ENCODE measurements at places on chromosomes 4 and X.

- no peak for DNase-seq
These were observed 289.8 kb downstream of the ADGRL3 start for GRCh38 chr4:61489927-61490326.

DNA sequence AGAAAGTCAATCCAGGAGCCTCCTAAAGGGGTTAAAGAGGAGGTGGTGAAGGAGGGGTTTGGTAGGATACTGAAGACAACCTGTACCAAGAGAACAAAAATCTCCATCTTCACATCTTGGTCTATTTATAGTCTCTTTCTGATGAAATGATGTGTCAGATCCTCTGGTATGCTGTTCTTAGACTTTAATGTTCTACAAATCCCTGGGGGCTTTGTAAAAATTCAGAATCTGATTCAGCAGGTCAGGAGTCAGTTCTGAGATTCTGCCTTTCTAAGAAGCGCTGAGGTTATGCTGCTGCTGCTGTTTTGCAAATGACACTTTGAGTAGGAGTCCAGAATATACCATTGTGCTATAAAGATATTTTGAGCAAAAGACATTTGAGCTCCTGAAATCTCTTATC lies 172.9 kb upstream of the GLRA2 start:
- no peak for DNase-seq

DNA sequence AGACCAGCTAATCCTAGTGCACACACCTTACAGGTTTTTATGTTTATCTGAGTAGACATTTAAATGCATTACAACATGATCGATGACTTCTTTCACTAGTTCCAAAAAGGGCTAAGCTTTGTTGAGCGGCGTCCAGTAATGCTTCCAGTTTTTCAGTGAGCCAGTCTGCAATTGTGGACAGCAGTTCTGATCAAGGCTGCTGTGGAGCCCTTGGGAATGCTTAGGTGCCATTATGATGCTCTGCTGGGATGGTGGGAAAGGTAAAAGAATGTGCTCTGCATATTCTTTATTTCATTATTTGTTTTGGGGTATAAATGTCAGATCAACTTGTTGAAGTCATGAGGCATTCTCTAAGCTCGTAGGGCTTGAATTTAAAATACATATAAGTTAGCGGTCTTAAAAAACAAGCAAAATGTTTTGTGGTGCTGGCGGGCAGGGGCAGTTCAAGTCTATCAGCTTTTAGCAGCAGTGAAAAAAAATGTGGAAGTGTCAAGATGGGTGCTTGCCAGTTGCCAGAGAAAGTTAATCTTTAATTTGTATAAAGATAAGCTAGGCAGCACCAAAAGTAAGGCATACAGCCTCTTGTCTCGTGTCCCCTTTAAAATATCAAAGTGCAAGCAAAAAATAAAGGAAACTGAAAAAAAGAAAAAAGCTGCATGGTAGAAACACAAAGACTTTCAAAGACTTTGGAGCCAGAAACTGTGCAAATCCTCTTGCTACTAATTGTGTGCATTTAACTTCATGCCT lies 5.8 kb downstream of the MID1IP1 start:
- DNase-seq: no peak

DNA sequence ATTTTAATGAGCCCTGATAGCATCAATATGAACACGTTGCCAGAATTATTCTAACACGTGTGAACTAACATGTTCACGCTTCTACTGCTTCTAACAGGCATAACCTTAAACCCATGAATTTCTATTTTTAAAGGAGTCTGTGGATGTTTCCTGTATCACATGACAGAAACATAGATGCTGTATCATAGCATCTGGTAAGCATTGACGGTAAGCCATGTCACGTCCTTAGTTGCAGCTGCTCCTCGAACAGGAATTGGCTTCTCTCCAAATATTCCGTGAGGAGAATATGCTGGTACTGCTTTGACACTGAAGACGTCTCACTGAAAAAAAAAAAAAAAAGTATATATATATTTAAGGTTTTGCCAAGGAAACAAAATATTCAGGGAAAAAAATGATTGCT lies 105.1 kb upstream of the MXRA5 start:
- no peak for DNase-seq

DNA sequence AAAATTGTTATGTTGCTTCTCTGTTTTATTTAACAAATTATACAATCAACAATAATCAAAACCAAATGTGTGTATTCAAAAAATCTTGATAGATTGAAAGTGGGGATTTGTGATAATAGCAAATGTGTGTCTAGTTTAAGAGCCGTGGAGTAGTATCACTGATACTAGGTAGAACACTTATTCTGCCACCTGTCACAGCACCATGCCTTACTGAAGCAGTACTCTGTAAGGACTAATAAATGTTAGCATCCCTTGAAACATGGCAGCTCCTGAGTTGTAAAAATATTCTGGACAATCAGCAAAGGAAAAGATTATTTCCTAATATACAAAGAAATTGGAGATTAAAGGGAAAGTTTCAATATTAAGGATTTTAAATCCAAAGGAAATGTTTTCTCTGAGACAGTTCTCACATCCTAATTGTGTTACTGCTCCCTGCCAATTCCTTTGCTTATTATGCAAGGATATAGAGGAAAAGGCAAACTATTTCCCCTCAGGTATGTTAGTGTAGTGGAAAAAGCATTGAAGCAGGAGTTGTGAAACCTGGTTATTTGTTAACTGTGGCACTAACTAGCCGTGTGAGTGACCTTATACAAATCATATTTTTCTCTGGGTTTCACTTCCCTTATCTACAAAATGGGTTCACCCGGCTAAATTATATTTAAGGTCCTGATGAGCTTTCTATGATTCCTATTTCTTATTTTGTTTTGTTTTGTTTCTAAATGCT lies 303.1 kb downstream of the ARHGAP24 start:
- no peak for DNase-seq

DNA sequence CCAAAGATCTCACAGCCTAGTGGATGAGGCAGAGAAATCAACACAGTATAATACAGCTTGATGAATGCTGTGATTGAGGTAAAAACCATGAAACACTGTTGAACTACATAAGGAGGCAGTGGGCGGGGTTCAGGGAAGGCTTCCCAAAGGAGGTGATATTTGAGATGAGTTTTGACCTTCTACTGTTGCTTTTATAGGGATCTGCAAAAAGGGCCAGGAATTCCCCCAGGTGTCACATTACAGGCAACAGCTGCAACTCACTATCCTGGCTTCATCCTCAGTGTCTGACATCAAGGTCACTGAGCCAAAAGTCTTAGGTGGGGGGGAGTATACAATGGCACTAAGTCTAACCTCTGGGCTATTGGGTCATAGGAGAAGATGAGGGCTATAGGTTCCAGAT lies 185.7 kb upstream of the NRK start:
- DNase-seq: no peak

GRCh38 chr4:97317201-97317600 lies 826.1 kb downstream of the STPG2 start:
- no peak for DNase-seq

GRCh38 chr4:5654791-5655190 lies 53.6 kb downstream of the EVC2 start:
- DNase-seq: no peak

GRCh38 chr4:23382879-23383278 lies 507.0 kb downstream of the PPARGC1A start:
- DNase-seq: no peak

DNA sequence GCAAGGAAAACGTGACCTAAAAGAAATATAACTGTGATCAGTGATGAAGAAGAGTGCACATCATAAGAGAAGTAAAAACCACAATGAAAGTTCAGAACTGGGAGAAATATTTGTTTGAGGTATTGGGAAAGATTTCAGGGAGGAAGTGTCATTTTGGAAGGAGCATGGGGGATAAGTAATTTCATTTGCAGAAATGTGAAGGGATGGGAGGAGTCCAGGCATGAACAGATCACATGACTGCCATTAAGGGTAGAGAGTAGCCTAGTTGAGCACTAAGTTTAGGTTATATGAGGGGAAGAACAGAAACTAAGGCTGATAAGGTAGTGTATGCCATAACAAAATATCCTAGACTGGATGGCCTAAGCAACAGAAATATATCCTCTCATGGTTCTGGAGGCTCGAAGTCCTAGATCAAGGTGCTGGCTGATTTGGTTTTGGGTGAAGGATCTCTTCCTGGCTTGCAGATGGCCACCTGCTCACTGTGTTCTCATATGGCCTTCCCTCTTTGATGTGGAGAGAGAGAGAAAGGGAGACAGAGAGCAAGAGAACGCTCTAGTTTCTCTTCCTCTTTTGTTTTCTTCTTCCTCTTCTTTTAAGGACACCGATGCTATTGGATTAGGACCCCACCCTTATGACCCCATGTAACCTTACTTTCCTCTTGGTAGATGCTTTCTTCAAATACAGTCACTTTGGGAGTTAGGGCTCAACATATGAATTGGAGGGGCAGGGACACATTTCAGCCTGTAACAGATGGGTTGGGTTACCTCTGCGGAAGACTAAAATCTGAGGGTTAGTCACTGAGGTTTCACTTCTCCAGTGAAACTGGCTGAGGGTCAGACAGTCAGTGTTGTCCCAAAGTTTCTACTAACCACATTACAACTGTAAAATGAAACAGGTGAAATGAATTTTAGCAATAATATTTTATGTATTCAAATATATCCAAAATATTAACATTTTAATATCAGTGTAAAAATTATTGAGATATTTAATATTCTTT lies 77.9 kb downstream of the EGF start:
- no peak for DNase-seq

DNA sequence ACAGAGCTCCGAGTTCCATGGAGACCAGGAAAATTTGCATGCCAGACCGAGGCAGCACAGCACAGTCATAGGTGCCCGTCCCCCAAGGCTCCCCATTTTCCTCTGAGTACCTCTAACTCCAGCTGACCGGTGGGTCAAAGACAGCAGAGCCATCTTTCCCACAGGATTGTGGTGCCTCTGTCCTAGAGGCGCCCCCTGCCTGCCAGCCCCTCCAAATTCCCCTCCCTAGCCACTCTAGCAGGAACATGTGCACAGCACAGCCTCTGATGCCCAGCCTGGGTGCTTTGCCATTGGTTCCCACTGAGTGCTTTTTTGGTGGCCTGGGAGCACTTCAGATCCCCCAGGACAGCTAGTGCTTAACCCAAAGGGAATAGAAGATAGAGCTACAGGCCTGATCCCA lies 368.5 kb upstream of the PABPC5 start:
- DNase-seq: no peak

DNA sequence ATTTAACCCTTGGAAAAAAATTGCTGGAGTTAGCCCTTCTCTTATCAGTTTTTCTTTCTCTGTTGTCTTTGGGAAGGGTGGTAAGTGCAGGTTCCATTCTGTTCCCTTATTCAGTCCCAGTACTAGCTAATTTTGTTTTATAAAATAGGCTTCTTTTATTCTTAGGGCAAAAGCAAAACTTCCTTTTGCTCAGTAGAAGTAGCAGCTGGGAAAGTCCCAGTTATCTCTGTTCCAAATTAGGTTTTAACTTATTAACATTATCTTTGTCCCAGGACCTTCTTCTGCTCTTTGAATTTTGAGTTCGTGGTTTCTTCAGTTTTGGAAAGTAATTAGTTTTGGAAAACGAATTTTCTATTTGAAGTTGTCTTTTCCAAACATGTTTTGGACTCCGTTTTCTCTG lies 61.1 kb downstream of the BANK1 start:
- DNase-seq: no peak

DNA sequence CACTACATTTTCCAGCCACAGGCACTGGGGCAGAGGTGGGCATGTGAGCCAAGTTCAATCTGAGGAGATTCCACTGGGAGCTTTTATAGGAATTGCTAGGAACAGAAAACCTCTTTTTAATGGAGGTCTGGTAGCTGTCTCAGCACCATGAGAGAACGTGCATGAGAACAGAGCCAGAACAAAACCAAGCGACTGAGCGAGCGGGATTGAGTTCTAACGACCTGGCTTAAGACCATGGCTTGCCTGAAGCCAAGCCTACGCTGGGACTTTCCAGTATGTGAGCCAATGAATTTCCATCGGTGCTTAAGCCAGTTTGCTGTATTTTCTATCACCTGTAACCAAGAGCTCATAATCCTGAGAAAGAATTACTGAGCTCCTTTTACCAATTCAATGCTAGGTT lies 183.7 kb downstream of the NR3C2 start:
- no peak for DNase-seq

GRCh38 chrX:149950681-149951080 lies 12.4 kb upstream of the EOLA2 start:
- no peak for DNase-seq

- DNase-seq: no peak
These were observed 32.4 kb upstream of the PGM2 start for GRCh38 chr4:37794056-37794455.

GRCh38 chr4:68361146-68361589 lies 11.3 kb upstream of the YTHDC1 start:
- no peak for DNase-seq

DNA sequence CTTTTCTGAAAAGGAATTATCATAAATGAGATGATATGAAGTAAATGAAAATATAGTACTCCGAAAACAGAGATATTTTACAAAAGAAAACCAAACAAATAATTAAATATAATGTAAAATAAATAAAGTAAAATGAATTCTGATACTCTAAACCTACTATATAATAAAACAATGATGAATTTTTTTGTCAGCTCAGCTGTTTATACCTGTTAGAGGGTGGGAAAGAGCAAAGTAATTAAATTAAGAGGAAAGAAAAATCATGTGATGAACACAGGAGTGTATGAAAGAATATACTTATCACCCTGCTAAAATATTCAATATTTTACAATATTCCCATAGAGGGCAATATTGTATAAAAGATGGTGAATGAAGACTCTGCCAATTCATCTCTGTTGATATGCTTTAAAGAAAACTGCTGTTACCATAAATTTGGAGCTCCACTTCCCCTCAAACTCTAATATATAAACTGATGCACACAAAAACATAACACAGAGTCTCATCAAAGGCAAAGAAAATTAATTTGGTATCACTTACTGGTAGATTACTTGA lies 6.5 kb upstream of the NDST4 start:
- DNase-seq: no peak

DNA sequence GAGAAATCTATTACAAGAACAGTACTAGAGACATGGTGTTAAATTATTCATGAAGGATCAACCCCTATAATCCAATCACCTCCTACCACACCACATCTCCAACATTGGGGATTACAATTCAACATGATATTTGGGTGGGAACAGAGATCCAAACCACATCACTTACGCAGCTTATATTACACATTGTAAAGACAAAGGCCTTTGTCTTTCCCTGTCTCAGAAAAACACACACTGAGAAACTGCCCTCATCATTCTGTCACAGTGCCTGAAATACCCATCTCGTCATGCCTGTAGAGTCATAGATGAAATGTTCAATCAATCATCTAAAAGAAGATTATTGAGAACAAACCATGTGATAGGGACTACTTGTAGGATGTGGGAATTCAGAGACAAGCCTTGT lies 558.8 kb upstream of the GRIA3 start:
- DNase-seq: no peak

DNA sequence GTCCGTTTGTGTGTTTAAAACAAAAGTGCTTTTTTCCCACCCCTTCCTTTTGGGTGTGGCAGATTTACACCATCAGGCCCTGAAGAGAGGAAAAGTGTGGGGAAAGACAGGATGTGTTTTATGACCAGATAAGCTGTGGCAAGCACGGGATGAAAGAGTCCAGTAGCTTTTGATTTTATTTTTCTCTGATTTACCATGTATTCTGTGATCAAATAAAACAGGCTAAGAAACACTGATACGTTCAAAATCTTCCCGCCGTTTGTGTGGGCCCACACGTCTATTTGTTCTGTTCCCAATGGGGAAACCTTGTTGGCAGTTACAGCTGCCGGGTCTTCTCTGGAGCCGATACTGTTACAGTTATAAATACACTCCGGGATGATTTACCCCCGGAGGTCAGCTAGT lies 10.8 kb downstream of the LRP2BP start:
- DNase-seq: no peak

GRCh38 chr4:149045731-149046130 lies 603.5 kb upstream of the NR3C2 start:
- DNase-seq: no peak
